ENCODE measurements at places on chromosomes 4 and X. TPM values are rescaled to one million over a fixed set of nuclear protein-coding genes. Genes with fewer than 3 reads are reported as not detected.

HTT gene
- polyA plus RNA-seq: 5.4 TPM

DCAF8L1 gene
- polyA plus RNA-seq: not detected

GLRB gene
- polyA plus RNA-seq: 222 TPM

CNKSR2 gene
- polyA plus RNA-seq: 145 TPM

FSTL5 gene
- 24.0 TPM for polyA plus RNA-seq

UPF3B gene
- 22.8 TPM for polyA plus RNA-seq

PDE5A gene
- polyA plus RNA-seq: 103 TPM

GLRA3 gene
- 18.9 TPM for polyA plus RNA-seq

APOO gene
- 312 TPM for polyA plus RNA-seq

DNAAF6 gene
- polyA plus RNA-seq: not detected

PAGE1 gene
- polyA plus RNA-seq: not detected

MAGEB6B gene
- not detected for polyA plus RNA-seq

ACSL4 gene
- polyA plus RNA-seq: 63.8 TPM

SORBS2 gene
- polyA plus RNA-seq: 0.74 TPM

CTAG1A gene
- not detected for polyA plus RNA-seq

SMPX gene
- 471 TPM for polyA plus RNA-seq

TASL gene
- polyA plus RNA-seq: not detected

VMA21 gene
- polyA plus RNA-seq: 43.8 TPM

DUX4 gene
- not detected for polyA plus RNA-seq

YIPF6 gene
- polyA plus RNA-seq: 39.6 TPM

ZNF674 gene
- polyA plus RNA-seq: 4.7 TPM

All from Purkinje cell (primary cell).